NAMALWA (cell line): ENCODE measurements at places on chromosomes 3 and 15.
A peak's percentile ranks its signal among the peaks of the same experiment; 100 is the strongest.

DNA sequence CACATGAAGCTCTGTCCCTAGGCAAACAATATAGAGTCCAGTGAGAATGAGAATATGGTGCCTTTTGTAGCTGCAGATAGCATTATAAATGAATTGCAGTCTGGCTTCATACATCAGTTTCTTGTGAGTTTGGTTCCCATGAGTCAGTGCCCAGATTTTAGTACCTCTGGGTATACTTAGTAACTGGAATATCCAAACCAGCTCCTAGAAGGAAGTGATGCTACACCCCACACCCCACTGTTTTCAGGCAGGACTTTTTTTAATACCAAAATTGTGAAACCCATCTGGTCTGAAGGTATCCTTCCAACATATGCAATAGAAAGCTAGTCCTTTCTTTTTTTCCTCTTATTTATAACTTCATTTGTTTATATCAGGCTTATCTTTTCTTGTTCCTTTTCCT, 42.1 kb upstream of the FOXP1 start:
- DNase-seq, result no peak

DNA sequence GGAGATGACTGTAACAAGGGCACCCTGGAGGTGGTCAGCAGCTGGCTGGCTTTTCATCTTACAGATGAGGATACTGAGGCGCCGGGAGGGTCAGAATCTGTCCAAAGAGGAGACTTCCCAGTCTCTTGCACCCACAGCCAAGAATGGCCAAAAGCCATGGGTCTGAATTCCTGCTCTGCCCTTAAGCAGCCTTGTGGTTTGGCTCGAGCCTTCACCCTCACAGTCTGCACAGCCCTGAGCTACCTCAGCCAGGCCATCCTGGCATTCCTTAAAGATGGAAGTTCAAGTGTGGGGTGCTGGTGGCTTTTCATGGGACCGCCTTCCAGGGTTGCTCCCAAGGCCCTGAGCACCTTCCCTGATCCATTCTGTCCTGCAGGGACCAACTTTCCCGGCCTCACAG, 59.2 kb downstream of the CACNA2D2 start:
- no peak for DNase-seq

- DNase-seq, result no peak
Observed at GRCh38 chr3:172525116-172525613, 1.9 kb upstream of the TNFSF10 start.

GRCh38 chr3:60333710-60334109, 917.5 kb downstream of the FHIT start:
- DNase-seq, result peak; percentile 7

DNA sequence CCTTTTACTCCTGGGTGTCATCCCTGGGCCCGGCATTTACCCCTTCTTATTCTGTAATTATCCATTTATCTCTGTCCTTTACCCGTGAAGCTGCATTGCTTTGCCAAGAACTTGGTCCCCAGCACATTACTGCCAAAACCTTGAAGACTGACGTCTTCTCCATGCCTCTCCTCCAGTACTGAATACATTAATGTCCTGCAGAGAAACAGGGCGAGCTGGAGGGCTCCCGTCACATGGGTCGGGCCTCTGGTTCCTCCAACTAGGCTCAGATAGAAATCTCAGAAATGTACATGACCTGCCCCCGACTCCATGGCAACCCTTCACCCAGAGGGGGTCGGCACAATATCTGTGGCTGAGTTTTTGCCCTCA, 445 bp downstream of the EFCAB12 start:
- no peak for DNase-seq
